ENCODE measurements at places on chromosomes 16 and 17.
A peak's percentile ranks its signal among the peaks of the same experiment; 100 is the strongest.

DNA sequence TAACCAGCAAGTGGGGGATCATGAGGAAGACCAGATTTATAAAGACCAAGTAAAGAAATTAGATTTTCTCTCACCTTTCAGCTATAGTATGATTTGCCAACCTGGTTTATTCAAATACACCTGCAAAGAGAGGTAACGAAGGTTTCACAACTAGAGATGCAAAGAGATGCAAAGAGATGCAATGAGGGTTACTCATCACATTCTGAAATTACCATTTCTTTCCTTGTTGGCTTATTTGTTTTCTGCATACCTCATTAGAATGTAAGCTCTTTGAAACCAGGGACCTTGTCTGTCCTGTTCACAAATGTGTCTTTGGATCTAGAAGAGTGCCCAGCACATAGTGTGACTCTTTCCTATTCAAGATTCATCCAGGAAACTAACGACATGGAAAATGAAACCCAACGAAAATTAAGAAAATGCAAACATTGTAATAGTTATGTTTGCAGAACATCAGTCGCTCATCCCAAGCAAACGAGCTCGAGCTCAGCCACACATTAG, 9.0 kb upstream of the LONP2 start:
- DNase-seq = no peak

DNA sequence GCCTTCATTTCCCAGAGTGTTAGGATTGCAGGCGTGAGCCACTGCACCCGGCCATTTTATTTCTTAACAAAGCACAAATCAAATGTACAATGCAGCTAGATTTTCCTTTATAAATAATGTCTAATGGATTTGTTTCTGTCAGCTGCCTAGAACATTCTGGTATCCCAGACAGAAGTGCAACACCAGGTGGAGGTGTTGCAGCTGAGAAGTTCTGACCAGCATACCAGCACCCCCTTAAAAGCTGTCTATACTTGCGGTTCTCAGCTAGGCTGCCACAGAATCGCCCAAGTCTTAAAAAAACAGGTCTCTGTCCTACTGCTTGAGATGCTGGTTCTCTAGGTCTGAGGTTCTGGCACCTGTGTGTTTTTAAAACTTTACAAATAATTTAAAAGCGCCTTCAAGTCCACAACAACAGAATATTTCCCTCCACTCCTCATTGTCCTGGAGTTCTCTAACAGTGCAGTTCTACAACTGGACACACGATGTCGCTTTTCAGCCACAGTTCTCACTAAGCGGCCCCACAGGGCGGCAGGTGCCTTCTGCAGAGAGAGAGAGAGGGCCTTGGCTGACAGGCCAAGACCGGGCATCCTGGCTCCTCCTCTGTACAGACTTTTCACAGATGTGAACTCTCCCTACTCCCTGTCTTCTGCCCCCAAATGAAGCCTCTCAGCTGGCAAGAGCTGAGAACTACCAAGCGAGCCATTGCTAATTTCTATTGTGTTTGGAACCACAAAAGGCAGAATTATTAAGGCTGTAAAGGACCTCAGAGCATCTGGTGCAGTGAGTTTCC, 32.6 kb upstream of the MEOX1 start:
- DNase-seq = peak; percentile 46

DNA sequence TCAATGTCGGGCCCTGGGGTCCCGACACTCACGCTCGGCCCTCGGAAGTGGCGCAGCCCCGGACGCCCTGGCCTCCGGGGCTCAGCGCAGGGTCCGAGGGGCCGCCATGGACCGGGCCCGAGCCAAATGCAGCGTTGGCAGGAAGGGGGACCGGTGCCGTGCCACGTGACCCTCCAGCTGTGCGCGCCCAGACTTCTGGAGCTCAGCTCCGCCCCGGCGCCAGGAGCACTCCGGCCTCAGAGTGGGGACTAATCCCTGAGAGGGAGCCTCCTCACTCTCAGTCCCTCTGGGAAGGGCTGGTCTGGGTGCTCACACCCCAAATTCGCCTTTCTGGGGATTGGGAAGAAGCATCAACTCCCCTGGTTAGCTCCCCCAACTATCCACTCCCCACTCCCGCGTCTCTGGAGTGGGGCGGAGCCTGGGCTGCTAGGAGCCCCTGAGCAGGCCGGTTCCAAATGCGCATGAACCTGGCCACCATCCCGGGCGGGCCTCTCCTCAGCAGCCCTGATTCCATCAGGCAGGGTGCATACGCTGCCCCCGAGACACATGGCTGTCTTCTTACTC, at the start of gene B3GNT9:
B3GNT9 (minus strand) TSS at position 166 of the 564 bp plus-strand sequence. CDS start 513 bp downstream, outside the sequence.
- DNase-seq = no peak

DNA sequence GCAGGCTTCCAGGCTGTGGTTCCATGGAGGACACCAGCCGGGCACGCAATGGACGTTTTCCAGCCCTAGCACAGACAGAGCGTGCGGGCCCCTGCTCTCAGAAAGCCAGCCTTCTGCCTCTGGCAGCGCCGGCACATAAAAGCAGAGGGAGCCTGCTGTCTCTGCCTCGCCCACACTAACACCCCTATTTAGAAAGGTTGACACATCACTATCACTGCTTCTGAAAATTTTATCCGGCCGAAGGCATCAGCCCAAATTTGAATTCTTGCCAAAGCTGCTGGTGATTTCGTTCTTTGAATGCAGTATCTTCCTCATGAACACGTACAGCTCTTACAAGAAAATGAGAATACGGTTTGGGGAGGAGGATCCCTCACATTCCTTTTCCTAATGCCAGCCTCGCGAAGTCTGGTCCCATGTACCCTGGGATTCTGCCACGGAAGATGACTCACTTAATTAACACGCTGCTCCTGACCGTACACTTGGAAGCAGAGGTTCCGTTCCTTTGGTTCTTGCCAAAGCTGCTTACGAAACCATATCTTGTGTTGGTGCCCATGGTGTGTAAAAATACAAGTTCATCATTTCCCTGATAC, 1.3 kb upstream of the RAB11FIP3 start:
- no peak for DNase-seq

GRCh38 chr17:16314189-16314588, 39.1 kb downstream of the CENPV start:
- no peak for DNase-seq

DNA sequence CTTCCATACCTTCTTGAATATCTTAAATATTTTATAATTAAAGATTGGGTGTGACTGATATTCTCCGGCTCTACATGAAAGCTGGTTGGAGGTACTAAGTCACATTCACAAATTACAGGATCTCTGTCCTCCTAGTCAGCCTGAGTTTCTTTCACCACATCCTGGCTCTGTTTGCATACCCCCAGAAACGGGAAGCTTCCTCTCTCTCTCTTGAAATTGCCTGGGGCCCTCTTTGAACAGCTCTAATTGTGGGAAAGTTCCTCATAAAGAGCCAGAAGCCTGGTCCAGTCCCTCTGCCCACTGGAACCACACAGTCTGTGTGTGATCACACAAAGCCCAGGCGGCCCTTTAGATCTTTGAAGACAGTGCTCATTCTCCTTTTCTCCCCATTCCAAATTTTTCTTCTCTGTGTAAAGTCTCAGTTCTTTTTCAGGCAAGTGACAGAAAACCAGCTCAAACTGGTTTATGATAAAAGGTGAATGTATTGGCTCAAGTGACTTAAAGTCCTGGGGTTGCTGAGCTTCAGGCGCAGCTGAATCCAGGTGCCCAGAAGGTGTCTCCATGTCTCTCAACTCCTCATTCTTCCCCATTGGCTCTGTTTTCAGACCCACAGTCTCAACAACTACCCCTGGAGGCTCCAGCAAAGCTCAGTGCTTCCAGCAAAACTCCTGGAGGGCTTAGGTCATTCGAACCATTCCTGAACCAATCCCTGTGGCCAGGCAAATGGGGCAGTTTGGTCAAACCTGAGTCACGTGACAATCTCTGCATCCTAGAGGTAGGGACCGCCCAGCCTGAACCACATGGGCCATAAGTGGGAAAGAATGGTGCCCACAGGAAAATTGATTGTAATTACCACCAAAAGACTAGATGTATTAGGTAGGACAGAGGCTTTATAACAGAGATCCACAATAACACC, 8.5 kb upstream of the RAI1 start:
- DNase-seq = no peak

- DNase-seq = no peak
Measured at GRCh38 chr16:87555647-87556046, 46.7 kb upstream of the JPH3 start.

DNA sequence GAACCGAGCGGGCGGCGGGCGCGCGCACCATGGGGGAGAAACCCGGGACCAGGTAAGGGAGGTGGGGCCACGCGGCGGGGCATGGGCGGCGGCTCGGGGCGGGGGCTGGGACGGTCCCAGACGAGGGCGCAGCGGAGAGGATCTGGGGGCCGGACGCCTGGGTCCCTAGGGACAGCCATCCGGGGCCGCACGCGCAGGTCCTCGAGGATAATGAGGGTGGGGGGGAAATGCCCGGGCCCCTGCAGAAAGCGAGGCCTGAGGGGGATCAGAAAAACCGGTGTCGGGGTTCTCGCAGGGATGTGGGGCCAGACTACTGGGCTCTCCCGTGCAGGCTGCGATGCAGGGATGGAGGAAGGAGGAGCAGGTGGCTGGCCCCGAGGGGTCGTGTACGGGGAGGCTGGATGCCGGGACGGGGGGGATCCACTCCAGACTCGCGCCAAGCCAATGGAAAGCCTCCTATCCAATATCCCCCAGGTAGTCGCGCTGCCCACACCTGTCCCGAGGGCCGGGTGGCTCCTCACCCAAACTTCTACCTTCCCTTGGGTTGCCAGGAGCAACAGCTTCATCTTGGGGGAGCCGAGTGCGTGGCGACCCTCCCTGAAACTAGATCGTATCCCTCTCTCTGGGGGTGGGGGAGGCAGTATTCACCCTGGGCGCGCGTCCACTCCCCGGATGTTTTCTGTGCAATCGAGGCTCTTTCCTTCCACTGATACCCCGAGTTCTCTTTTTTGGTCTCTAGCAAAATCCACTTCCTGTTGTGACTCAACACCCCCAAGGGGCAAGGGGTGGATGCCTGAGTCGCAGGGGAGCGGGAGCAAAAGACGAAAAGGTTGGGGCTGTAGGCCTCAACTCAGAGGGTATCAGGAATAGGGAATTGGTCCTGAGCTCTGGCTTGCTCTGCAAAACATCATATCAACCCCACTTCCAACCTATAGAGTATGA, 532 bp downstream of the ARRB2 start:
- DNase-seq = peak; percentile 28

GRCh38 chr17:35676441-35676840, 55.0 kb upstream of the RASL10B start:
- DNase-seq = no peak

DNA sequence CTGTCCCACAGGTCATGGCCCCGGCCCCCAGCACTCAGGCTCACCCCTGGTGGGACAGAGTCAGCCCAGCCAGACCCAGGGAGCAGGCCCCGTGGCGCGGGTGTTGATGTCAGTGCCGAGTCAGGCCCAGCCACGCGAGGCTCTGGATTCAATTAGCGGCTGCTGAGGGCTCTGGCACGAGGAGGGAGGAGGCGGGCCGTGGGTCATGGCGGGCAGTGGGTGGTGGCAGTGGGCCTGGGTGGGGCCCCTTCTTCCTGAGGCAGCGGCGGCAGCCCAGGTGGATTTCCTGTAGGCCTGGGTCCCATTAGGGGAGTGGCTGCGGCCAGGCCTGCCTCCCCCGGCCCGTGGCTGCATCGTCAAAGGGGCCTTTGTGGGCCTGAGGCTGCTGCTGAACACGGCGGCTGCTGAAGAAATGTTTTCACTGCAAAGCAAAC, 12.9 kb downstream of the VASN start:
- no peak for DNase-seq

DNA sequence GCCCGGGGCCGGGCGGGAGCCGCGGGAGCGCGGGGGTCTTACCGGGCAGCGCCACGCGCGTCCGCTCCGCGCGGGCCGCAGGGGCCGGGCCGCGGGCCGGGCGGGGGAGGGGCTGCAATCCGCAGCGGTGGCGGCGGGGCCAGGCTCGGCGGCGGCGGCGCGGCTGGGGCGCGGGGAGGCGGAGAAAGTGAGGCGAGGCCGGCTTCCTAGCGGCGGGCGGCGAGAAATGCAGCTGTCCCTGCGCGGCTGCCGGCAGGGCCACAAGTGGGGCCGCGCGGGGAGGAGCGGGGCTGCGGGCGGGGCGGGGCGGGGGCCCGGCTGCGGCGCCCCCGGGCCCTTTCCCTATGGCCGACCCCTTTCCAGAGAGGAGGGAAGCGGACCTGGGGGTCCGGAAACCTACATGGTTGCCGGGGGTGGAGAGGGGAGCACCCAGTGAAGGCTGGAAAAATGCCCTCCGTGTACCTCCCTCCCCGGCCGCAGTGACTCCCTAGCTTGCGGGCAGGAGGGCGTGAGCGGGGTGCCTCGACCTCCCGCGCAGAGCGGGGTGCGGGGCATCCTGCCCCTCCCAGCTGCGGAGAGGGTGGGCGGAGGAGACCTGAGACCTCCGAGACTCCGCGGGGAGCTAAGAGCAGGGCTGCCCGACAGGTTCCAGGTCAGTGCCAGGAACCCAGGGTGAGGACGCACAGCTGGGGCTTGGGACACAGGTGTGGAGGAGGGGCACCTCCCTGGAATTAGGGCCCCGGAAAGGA, at the start of gene CUEDC1:
CUEDC1 (minus strand) TSS at position 230 of the 749 bp plus-strand sequence. CDS start 69,848 bp downstream, outside the sequence.
- DNase-seq = peak; percentile 58

GRCh38 chr16:9836118-9836736, 346.0 kb downstream of the GRIN2A start:
- no peak for DNase-seq

DNA sequence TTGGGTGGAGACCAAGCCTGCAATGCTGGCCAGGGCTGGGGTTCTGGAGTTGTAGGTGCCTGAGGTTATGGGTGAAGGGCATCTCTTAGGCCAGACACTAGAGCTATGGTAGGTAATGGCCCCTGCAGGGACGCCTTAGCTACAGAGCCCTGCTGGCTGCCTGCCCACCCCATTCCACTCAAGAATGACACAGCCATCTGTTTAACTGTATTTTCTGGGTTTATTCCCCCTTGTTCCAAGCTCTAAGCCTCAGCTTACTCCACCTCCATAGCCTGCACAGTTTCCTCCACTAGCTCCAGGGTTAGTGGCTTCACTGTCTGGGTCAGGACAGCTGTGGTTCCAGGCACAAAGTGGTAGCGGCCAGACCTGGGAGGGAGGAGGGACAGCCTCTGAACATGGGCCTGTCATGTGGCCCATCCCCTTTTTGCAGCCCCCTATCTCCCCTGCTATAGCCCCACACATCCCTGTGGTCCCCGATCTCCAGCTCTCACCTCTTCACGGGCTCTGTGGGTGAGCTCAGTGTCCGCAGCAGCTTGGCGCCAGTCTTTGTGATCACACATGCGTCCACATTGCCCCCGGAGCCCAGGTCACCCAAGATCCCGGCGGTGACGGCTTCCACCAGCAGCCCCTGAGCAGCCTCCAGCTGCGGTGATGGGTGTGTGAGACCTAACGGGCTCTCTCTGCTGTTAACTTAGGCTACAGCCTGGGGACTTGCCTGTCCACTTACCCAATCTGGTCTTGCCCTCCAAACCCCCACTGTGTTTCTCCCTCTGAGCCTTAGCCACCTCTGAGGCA, 2.1 kb downstream of the PSMB10 start:
- no peak for DNase-seq

GRCh38 chr16:19109288-19109664, 4.5 kb upstream of the ITPRIPL2 start:
- DNase-seq = no peak

- DNase-seq = no peak
Measured at GRCh38 chr16:58299757-58300349, 5.0 kb upstream of the PRSS54 start.

- no peak for DNase-seq
Measured at GRCh38 chr17:56658648-56659047, 65.1 kb downstream of the NOG start.
